ENCODE measurements at places on chromosomes 7 and 10. TPM values are rescaled to one million over a fixed set of nuclear protein-coding genes. Genes with fewer than 3 reads are reported as not detected.

GRCh38 chr7:106114716-106115383 is 2.7 kb upstream of the SYPL1 start:
- DNase-seq, result no peak

GRCh38 chr10:132558516-132559413 is 21.2 kb downstream of the INPP5A start:
- no peak for DNase-seq

- no peak for DNase-seq
These were observed 718.8 kb downstream of the MAGI2 start for GRCh38 chr7:78734626-78735025.

DNA sequence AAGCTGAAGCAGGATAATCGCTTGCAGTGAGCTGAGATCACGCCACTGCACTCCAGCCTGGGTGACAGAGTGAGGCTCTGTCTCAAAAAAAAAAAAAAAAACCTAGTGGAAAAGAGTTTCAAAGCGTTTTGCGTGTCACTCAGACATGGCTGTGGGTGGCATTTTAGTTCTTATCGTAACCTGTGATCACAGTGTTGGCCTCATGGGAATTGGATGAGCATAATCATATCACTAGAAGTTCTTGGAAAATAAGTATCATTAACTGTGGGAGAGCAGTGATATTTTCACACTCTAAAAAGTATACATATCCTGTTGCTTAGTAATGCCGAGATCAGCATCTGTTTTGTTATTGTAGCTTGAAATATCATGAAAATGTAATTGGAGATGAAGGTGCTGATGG is 92.6 kb downstream of the CREM start:
- no peak for DNase-seq

- DNase-seq, result no peak
These were observed 51.3 kb downstream of the ODAD2 start for GRCh38 chr10:27947540-27947939.

DNA sequence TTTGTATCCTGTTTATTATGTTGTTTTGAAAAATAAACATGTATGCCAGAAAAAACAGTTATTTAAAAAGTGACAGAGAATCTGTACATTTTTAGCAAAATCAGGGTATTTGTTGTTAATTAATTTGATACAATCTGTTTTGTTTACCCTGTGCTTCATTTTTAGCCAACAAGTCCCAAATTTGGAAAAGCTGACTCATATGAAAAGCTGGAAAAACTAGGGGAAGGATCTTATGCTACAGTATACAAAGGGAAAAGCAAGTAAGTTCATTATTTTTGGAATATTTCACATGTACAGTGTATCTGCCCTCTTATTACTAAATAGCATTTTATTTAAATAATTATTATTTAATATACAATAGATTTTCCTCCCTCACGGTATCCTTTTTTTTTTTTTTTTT is 151.4 kb downstream of the CDK14 start:
- no peak for DNase-seq

GRCh38 chr10:7084280-7085005 is 326.4 kb downstream of the SFMBT2 start:
- no peak for DNase-seq

Gene ACBD7
- 0.85 TPM for total RNA-seq

Gene FRMPD2
- total RNA-seq, result 0.28 TPM

Gene CPEB3
- 1.7 TPM for total RNA-seq

Gene GJC3
- 0.42 TPM for total RNA-seq

Gene AGR2
- 0.51 TPM for total RNA-seq

Gene PITX3
- total RNA-seq, result not detected

Gene NXPH1
- total RNA-seq, result not detected
